ENCODE measurements at places on chromosomes 7 and 10.

DNA sequence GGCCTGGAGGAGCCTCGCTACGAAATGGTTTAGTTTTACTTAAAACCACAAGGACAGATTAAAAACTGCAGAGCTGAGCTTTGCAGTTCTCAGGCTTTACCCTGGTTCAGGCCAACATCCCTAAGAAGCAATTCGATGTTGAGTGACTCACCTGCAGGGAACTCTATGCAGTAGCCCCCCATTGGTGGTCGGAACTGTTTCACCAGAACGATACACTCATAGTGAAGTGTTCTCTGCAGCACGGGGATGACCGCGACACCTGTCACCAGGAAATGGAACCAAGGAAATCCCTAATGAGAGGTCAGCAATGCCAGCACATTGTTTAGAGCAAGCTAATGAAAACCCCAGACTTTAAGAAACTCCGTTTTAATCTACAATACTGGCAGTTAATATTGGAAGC lies 18.0 kb downstream of the NUDT5 start:
- no peak for DNase-seq

GRCh38 chr10:35219292-35219691 lies 92.6 kb downstream of the CREM start:
- no peak for DNase-seq

DNA sequence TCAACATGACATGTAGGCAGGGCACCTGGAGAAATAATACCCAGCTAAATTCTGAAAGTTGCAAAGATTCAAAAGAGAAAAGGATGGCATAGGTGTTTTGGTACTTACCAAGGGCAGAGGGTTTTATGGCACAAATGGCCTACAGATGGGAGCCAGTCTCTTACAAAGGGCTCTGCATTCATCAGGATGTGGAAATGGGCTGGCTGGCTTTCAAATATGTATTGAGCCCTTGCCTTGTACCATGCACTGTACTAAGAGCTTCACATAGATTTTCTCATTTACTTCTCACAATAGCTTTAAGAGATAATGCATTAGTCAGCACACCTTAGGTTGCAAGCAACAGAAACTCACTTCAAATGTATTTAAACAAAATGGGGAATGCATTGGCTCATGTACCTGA lies 327.1 kb downstream of the BICC1 start:
- DNase-seq: no peak

DNA sequence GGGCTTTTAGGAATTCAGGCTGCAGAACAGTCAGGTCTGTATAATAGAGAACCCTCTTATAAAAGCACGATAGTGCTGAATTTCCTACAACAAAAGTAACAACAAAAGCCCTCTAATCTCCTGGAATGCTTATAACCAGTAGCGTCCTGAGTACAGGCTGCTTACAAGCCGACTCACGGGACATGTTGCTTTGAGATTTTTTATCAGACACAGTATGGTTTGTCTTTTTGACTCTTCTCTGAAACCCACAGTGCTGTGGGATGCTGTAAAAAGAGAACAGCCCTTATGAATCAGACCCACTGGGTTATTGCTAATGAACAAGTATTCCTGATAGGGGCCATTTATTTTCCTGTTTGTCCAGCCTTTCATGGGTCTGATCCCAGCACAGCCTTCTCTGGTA lies 59.4 kb downstream of the PLPP4 start:
- no peak for DNase-seq

GRCh38 chr10:123021517-123021916 lies 12.7 kb downstream of the ACADSB start:
- DNase-seq: no peak

DNA sequence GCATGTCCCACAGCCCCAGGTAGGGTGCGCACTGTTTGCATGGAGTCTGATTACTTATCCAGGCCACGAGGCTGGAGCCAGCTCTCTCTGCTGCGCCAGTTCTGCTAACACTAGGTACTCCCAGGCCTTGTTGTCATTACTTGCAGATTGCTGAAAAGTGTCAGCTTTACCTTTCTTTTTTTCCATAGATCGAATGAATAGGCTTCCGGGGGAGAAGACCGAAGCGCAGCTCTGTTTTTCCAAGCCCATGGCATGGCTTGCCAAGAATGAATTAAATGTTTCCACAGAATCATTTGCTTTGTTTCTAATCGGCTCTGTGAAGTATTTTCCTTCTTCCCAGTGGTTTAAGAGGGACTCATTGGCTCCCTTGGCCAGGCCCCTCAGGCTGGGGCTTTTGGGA lies 285.8 kb downstream of the BMPER start:
- no peak for DNase-seq

GRCh38 chr7:1938788-1939433 lies 268.8 kb downstream of the ELFN1 start:
- no peak for DNase-seq

DNA sequence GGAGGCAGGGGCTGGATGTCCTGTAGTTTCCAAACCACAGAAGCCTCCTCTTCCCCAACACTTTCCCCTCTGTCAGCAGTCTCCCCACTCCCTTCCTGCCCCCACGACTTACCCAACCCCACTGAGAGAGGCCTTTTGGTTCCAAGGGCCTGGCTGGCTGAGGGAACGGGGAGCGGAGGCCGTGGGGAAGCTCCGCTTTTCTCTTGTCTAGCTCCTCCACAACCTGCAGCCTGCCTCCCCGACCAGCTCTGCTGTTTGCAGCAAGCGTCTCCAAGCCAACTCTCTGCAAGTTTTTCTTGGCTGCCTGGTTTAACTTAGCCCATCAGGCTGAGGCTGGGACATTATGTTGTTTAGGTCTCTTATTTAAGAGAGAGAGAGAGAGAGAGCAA lies 126.8 kb downstream of the NEURL1 start:
- no peak for DNase-seq

GRCh38 chr7:130273933-130274255 lies 7.2 kb downstream of the CPA2 start:
- DNase-seq: no peak

- no peak for DNase-seq
Measured at GRCh38 chr7:18520450-18521235, 25.1 kb downstream of the HDAC9 start.

GRCh38 chr7:103666326-103666725 lies 220.3 kb upstream of the SLC26A5 start:
- DNase-seq: no peak

GRCh38 chr10:7417807-7418206 lies 7.0 kb upstream of the SFMBT2 start:
- DNase-seq: no peak

DNA sequence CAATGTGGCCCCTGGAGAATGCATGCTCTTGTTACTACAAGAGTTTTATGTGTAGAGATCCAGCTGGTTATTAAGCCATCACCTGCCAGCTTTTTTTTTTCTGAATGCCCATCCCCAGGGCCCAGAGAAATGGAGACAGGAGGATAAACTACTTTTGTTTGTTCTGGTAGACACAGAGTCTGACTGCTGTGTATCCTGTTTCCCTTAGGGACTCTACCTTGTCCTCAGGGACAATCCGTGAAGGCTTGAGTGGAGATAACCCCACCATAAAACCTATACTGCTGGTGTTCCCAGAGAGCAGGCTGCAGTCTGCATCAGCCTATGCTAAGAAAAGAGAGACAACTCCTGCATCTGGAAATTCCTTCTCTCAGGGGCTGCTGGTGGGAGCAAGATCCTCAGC lies at the start of gene OR2A5:
OR2A5 (plus strand) TSS at position 301 of the 400 bp plus-strand sequence. CDS start 1,454 bp downstream, outside the sequence.
- no peak for DNase-seq

Data from cortex of kidney (tissue), 1 donor.